HS-27A (cell line): ENCODE measurements at places on chromosomes 5 and 9.

DNA sequence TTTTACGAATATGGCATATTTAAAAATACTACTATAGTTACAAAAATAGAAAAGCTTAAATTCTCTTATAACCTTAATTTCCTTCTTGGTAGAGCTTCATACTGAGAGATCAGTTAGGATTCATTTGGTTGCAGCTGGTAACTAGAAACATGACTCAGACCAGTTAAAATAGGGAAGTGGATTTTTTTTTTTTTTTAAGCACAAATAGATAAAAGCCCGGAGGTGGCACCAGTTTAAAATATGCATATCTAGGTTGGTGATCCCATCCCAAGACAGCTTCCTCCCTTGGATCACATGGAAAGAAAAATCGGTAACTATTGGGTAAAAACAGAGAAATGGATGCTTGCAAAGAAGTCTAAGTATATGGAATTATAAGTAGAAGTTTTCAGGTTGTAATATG lies 1634.3 kb downstream of the MAT2B start:
- DNase-seq = no peak

GRCh38 chr9:68947842-68948569 lies 65.9 kb downstream of the PRKACG start:
- DNase-seq = no peak

DNA sequence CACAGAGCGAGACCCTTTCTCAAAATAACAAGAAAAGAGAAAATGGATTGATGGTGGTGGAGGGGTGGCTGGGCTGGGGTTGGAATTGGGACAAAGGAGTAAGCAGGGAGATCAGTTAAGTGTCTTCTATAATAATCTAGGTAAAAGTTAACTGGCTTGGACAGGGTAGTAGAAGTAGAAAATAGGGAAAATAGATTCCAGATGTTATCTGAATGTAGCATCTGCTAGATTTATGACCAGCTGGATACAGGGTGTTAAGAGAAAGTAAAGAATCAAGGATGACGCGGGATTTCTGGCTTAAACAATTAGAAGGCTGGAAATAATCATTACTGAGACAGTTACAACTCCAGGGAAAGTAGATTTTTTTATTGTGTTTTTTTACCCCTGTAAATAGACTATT lies 13.0 kb downstream of the PPP6C start:
- DNase-seq = no peak

GRCh38 chr5:59519338-59519737 lies 374.2 kb downstream of the PDE4D start:
- no peak for DNase-seq

GRCh38 chr5:55313870-55314617 lies 6.3 kb downstream of the MTREX start:
- DNase-seq = no peak

DNA sequence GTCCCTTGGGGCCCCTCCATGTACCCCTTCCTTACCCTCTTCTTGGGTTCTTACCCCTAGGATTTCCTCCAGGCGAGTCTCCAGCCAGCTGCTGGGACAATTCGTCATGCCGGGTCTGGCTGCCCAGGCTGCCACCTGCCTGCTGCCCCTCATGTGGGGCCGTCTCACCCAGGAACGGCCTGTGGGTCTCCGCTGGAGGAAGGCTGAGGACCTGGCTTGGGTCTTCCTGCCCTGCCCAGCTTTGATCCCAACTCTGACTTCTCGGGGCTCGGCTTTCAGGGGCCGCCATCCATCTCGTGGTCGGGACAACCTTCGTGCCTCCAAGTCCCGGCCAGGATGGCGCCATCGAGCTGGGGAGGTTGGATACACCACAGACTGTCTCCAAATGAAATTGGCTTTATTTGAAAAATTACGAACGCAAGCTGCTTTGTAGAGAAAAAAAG lies 38.1 kb downstream of the HMCN2 start:
- DNase-seq = no peak

- no peak for DNase-seq
Measured at GRCh38 chr5:3310541-3311261, 284.9 kb upstream of the IRX1 start.

- DNase-seq = no peak
Measured at GRCh38 chr9:37004424-37004935, 29.6 kb downstream of the PAX5 start.

DNA sequence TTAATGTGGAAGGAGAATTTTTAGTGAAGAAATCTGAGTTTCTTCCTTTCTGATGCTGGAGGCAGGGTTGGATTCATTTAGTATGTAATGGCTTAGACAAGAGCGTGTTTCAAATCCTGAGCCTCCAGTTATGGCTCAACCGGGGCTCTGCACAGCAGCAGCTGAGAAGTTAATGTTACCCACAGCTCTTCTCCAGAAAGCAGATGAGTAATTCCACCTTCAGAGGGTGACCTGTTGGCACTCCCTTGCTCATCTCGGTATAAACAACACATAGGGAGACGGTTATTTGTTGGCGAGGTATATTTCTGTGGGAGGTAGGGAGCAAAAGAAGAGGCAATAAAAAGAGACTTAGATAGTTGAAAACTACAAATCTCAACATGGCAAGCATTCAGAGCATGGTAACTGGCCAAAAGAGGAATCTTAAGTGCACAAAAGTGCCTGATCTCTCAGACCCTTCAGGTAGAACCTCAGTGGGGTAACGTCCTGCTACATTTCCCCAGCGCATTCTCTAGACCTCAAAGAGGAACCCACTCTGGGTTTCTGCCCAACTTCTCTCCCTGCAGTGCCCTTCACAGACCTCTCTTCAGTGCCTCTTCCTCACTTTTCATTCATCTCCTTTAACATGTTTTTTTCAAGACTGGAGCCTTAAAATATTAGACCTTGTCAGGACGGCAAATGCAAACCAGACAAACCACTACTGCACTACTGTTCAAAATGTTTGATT lies 417.5 kb upstream of the ADAMTSL1 start:
- DNase-seq = no peak

DNA sequence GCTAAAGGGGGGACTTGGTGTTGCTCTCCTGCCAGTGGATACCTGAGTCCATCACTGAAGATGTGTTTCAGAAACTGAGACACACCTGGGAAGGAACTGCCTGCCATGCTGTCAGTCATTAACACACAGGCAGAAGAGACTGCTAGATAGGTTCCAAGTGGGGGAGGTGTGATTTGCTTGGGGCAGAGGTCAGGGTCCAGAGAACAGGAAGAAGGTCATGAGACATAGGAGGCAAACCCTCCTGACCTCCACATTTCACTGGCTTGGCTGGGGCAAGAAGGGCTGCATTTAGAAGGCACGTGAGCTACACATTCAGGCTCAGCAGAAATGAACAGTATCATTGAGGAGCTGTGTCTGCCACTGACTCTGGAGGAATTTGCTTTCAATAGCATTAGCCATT lies 215.8 kb downstream of the HSPA4 start:
- DNase-seq = no peak

- DNase-seq = no peak
Measured at GRCh38 chr9:24820196-24820595, 274.5 kb upstream of the IZUMO3 start.
